ENCODE measurements at places on chromosomes 5 and 9.

DNA sequence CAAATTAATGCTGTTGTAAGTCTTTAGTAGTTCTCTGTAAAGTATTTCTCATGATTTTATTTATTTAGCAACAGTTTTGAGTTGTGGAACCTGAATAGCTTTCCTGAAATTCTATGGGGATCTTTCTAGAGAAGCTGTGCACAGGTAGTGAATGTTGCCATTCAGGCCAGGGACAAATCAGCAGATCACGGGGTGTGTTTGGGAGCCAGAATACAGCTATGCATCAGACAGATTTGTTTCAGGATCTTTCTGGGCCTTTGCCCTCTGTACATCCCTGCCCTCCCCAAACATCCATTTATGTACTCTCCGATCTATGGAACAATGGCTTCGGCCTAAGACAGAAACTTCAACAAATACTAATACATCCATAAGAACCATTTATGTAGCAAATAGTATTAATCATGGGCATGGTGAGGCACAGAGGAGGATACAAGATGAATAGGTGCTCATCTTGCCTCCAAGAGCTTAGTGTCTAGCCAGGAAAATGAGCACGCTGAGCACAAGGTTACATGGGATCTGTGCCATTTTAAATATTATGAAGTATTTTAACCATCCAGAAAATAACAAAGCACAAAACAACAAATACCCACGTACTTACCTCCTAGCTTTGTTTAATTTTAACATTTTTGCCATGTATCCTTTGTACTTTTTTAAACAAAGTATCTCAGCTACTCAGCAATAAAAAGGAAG is 13.1 kb downstream of the ARHGEF37 start:
- DNase-seq = no peak

DNA sequence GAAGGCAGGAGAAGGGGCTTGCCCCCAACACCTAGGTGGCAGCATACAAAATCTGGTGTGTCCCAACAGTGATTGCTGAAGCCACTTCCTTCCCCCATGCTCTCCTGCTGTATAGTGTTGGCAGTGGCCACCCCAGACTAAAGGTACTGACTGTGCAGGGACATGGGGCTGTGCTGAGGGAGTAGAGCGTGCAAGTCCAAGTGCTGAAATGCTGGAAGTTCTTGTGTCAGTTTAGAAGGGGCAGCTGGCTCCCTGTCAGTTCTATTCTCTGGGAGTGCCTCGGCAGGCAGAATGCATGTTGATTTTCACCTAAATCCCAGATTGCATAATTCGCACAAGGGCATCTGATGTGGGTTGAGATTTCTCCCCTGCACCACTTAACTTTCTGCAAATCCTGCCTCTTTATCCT is 68.6 kb downstream of the GDNF start:
- DNase-seq = no peak

DNA sequence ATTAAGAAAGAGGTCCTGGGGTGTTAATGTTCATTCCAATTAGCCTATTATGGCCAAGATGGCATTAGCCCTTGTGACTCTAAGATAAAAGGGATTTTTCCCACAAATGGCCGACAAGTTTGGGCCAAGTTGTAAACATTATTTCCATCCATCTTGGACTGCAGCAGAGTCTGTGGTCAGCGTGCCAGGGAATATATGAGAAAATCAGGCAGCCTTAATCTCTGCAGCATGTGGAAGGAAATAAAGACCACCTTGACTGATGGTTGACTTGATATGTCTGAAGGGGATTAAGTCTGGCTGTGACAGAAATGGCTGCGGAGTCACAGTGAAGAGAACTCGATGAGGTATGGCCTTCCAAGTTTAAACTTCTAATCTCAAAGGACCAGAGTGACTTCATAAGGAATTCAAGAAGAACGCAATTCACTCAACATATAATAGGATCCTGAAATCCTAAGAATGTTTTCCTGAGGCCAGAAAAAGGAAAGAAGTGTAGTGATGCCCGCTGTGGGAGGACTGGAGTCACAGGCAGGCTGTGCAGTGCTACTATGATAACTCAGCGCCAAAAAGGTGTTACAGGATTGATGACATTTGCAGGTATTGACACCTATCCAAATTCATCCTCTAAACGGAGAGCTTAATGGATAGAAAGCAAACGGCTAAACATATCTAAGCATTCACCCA is 287.1 kb downstream of the SEC61B start:
- no peak for DNase-seq

DNA sequence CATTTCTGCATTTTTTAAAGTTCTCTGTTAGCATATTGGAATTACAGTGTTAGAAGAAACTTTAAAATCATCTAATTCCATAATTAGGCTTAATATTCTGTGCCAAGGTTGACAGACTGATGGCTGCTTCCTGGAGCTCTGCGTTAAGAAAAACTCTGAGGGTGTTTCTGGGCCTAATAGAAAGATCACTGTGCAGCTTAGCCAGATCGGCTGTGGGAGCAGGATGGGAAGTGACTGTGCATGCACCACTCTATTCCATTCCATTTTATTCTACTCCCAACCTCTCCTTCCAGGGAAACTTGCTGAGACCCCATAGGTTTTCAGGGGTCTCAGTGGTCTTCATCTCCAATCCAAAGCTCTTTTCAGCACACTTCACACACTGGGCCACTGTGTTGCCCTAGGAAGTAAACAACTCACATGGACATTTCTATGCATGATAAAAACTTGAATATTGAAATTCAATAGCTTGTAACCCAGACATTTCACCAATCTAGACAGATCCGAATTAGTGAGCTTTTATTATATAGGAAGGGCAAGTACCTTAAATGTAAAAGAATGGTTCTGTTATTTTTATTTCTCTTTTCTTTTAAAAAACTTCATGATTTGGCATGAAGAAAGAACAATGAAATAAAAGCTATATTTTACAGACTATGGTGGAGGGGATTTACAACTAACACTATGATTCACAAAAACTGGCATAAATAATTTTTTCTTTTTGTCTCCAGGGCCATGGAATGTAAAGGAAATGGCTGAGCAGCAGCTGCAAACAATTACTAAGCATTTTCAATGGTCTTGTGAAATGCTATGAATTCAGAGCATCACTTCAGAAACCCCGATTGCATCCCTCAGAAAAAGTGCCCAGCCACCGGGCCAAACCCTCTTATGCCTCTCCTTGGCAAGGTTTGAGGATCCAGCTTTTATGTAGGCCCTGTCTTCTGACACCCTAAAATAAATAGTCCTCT is 51.4 kb upstream of the DAB2 start:
- no peak for DNase-seq

GRCh38 chr9:98263482-98264357 is 8.3 kb upstream of the TBC1D2 start:
- peak; percentile 64 for DNase-seq

GRCh38 chr5:151709109-151709735 is 22.5 kb upstream of the SPARC start:
- DNase-seq = no peak

- DNase-seq = no peak
Observed at GRCh38 chr5:136062366-136063274, 33.8 kb downstream of the TGFBI start.

- DNase-seq = no peak
Observed at GRCh38 chr9:86827893-86828292, 119.4 kb downstream of the GAS1 start.

- DNase-seq = no peak
Observed at GRCh38 chr5:61840361-61840760, 465.6 kb upstream of the KIF2A start.

- DNase-seq = no peak
Observed at GRCh38 chr9:110170357-110171257, 37.4 kb downstream of the C9orf152 start.

GRCh38 chr9:5841771-5842573 is 9.1 kb upstream of the ERMP1 start:
- DNase-seq = peak; percentile 50
